ENCODE measurements at places on chromosomes 11 and 22.

DNA sequence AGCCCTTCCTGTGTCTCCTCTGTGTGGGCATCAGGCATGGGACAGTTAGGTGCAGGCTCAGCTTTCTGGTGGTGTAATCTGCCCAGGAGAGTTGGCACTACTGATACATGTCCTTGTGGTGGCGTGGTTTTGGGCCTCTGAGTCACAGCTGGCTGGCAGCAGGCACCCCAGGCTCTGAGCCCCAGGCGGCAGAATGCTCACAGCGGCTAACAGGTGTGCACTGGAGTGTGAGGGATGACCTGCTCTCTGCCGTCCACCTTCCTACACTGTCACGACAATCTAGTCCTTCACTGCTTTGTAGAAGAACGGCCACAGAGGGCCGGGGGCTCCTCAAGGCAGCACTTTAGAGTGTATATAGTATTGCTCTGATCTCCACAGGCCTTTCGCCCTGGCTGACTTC is 100.3 kb upstream of the PITPNB start:
- DNase-seq, result no peak

- DNase-seq, result no peak
Observed at GRCh38 chr11:115488945-115489344, 15.3 kb downstream of the CADM1 start.

DNA sequence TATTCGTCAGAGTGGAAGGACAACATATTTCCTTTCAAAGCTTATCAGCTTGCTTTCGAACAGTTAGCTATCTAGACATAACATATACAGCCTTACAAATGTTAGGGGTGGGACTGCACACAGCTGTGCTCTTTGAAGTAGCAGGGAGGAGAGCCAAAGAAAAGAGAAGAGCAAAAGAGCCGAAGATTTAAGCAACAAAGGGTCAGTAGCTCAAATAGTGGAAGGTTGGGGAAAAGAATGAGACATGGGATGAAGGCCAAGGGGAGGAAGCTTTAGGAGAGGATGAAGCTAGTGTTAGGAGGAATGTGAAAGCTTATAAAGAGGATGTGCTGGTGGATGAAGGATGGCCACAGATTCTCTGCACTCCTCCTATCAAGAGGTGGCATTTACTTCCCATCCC is 31.8 kb upstream of the IGSF22 start:
- DNase-seq, result no peak

DNA sequence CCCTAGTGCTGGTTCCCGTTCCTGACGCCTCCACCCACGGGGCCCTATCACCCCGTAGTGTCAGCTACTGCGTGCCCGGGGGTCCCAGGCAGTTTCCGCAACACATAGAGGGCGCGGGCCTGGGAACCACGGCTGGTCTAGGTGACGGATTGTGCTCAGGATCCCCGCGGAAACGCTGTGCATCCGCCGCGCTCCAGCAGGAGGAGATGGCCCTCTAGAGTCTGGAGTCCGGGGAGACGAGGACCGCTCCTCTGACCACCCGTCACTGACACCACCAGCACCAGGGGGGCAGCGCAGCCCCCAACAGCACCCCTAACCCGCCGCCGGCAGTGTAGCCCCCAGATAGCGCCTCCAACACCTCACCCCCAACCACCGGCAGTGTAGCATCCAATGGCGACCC is 4.4 kb upstream of the RFPL3 start:
- no peak for DNase-seq

- no peak for DNase-seq
Observed at GRCh38 chr11:82216927-82217570, 516.6 kb downstream of the FAM181B start.
